Mucosa of descending colon (tissue), 3 donors: ENCODE measurements at places on chromosomes 1 and 21. TPM values are rescaled to one million over a fixed set of nuclear protein-coding genes. Genes with fewer than 3 reads are reported as not detected.

DNA sequence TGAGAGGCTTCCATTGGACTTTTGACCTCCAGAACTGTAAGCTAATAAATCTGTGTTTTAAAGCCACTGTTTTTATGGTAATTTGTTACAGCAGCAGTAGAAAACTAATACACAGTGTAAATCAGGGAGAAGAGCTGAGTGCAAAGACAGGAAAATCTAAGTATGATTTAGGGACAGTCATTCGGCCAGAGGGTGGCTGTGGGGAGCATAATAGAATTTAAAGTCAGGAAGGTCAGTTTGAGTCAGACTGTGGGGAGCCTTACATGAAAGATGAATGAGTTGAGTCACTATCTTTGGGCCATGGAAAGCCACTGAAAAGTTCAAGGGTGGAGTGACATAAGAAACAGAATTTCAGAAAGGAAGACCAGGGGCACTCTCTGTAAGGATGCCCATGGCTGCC is 52.4 kb upstream of the SSX2IP start:
- DNase-seq: no peak

- DNase-seq: no peak
Measured at GRCh38 chr1:36463463-36463802, 751 bp downstream of the MRPS15 start.

The OR2L8 gene
- not detected for total RNA-seq

GRCh38 chr1:44673675-44674112 is 587 bp downstream of the TMEM53 start:
- DNase-seq: no peak

- DNase-seq: peak; percentile 75
Measured at GRCh38 chr1:235883261-235883927, 16.7 kb upstream of the LYST start.

The CACYBP gene
- total RNA-seq: 43.6 TPM

The RNU1-1 gene
- 2,195 TPM for total RNA-seq

The HMGCL gene
- 62.6 TPM for total RNA-seq

- DNase-seq: no peak
Measured at GRCh38 chr1:33966346-33967141, 102.7 kb downstream of the HMGB4 start.

The PDPN gene
- total RNA-seq: 12.8 TPM

DNA sequence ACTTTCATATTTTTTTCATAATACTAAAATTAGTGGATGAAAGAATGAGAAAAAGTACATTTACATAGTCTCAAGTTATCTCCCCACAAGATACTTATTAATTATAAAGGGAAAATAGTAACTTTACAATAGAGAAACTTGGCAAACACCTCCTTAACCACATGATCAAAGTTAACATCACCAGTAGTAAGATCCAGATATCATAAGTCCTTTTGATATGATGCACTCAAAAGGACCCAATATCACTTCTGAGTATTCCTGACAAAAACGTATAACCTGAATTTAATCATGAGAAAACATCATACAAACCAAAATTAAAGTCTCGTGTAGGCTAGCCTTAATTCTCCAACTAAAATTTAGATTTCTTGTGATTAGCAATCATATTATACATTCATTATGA is 67.4 kb downstream of the LYST start:
- no peak for DNase-seq

GRCh38 chr1:114286179-114286578 is 132.5 kb upstream of the SYT6 start:
- no peak for DNase-seq

The TENT5C gene
- total RNA-seq: 16.5 TPM

The SELE gene
- 0.35 TPM for total RNA-seq

The TRIM58 gene
- 1.5 TPM for total RNA-seq

- no peak for DNase-seq
Measured at GRCh38 chr1:8910914-8911313, 32.4 kb upstream of the ENO1 start.

DNA sequence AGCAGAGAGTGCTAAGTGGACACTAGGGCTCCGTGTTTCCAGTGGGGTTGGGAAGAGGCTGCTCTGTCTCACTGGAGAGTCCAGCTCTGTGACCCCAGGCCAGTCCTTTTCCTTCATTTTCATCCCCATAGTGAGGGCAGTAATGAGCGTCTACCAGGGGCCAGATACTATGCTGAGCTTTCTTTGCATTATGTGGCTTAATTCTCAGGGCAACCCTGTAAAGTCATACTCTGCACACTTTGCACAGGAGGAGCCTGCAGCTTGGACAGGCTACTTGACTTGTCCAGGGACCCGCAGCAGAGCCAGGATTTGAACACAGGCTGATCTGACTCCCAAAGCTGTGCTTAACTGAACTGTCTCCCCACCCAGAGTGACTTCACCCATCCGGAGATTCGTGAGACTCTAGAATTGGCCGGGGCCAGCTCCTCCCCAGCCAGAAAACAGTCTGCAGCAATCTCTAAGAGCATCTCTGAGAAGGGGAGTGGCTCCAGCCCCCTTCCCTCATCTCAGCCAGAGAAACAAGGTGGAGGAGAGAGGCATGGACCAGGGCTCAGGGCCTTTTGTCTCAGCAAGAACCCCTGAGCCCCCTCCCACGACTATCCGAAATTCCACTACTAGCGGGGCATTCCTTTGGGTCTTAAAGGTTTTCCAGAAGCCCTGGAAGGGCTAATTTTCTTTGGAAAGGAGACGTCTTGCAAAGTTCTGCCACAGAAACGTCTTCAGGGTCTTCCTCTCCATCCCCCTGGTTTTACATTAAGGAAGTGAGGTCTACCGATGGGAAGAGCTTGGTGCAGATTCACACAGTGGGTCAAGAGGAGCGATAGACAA is 866 bp upstream of the FNDC5 start:
- no peak for DNase-seq

GRCh38 chr1:205032508-205032907 is 10.5 kb upstream of the CNTN2 start:
- DNase-seq: no peak

GRCh38 chr1:205792481-205792881 is 17.2 kb upstream of the RAB29 start:
- DNase-seq: no peak

DNA sequence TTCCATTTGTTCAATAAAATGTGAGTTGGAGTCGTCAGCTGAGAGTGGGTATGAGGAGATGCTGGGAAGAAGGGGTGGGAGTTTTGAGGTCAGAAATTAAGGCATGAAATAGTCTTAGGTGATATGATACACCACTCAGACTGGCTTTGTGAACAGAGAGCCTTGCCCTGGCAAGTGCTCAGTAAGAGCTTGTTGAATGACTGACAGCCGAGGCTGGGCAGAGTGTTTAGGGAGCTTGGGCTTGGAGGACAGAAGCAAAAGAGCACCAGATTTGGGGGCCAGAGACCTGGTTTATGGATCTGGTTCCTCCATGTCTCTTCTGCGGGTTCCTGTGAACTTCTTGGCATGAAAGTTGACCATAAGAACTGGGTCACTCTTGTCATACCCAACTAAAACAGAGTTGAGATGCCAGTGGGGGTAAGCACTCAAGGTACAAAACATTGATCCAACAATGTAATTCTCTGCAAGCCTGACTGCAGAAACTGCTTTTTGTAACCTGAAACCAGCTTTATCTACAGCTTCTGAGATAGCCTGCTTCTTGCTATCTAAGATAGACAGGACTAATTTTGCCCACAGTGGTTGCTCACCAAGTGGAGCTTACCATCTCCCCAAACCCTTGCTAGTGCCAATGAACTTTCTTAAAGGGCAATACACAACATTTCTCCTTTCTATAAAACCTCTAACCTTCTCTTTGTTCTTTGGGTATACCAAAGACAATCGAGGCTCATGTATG is 126.4 kb downstream of the TENT5C start:
- no peak for DNase-seq

DNA sequence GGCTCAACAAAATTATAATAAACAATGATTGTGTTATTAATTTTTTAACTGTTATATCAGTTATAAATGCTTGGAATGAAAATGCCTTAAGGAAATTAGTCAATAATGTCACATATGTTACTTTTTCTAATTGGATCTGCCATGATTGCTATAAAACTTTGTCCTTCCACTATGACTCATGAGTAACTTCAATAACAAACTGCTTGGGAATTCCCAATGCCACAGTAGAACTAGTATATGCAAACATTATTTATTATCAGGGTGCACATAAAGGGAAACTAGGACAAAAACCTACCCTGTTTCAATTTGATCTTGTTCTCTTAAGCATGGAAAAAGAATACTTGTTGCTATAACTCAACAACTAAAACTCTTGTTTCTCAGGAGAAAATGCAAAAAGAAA is 59.1 kb upstream of the PDC start:
- no peak for DNase-seq

GRCh38 chr21:31606081-31606874 is 53.2 kb upstream of the SOD1 start:
- no peak for DNase-seq

The OVAAL gene
- not detected for total RNA-seq

DNA sequence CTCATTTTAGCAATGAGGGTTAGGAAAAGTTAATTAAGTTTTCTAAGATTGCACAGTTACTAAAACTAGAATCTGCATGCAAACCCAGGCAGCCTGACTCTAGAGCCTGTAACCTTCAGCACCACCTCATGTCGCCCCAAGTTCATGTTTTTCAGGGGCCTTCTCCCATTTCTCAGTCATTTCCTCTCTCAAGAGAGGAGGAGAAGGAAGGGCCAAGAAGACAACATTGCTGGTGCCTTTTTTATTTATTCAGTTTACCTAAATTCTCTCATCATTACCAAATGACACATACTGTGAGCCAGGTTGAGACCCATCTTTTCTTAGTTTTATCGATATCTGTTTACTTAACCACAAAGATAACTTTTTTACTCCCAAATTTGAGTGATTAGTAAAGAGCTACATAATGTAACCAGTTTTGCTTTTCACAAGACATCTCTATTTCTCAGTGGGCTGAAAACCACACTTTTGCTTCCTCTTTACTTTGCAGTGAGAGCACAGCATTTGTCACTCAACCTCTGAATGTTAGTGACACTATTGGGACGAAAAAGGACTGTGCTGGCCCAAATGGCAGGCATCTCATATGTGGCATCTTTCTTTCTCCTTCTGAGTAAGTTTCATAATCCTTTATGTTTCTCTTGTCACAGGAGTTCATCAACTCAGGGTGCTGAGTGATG is at the start of gene CD101:
TSS of gene CD101 (plus strand) at position 507 of the 674 bp plus-strand sequence. CDS start at position 565, 58 bp downstream.
- no peak for DNase-seq

The PPM1J gene
- 0.92 TPM for total RNA-seq

The NBPF19 gene
- total RNA-seq: 19.3 TPM

DNA sequence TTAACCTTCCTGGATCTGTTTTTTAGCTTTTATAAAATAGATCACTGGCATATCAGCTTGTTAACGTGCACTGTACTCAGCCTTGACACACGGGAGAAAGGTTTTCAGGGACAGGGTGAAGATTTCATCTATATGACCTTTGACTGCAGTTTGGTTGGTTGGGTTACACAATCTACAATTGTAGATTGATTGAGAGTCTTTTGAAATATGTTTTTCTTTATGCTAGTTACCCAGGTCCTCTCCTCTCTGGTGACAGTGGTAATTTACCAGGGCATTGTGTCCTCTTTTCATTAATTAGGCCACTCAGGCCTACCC is 48.8 kb downstream of the DDR2 start:
- no peak for DNase-seq

GRCh38 chr1:247386687-247387086 is 29.3 kb upstream of the NLRP3 start:
- DNase-seq: no peak

- no peak for DNase-seq
Measured at GRCh38 chr1:177864538-177865305, 105.1 kb downstream of the SEC16B start.

- no peak for DNase-seq
Measured at GRCh38 chr1:229310833-229311232, 32.0 kb downstream of the CCSAP start.

- no peak for DNase-seq
Measured at GRCh38 chr1:112492076-112492475, 16.7 kb upstream of the WNT2B start.

GRCh38 chr1:163826500-163826899 is 504.7 kb downstream of the NUF2 start:
- no peak for DNase-seq

The SLAMF9 gene
- not detected for total RNA-seq

The TMEM51 gene
- total RNA-seq: 19.1 TPM

GRCh38 chr1:24717887-24718650 is 27.2 kb upstream of the CLIC4 start:
- DNase-seq: no peak

DNA sequence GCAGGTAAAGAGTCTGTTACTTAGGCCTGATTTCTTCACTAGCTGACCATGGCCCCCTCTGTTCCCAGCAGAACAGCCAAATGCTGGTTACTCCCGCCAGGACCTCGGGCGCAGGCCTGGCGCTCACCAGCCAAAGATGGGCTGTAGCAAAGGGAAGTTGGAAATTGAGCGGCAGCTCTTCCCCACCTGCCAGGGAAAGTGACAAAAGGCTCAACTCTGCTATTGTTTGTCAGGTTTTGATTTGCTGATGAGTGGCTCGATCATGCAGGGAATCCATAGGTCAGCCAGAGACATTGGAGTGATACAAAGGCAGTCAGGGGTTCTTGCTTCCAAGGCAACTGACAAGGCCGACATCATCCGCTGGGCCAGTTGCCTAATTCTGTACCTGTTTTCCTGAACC is 120.1 kb downstream of the ASTN1 start:
- no peak for DNase-seq

DNA sequence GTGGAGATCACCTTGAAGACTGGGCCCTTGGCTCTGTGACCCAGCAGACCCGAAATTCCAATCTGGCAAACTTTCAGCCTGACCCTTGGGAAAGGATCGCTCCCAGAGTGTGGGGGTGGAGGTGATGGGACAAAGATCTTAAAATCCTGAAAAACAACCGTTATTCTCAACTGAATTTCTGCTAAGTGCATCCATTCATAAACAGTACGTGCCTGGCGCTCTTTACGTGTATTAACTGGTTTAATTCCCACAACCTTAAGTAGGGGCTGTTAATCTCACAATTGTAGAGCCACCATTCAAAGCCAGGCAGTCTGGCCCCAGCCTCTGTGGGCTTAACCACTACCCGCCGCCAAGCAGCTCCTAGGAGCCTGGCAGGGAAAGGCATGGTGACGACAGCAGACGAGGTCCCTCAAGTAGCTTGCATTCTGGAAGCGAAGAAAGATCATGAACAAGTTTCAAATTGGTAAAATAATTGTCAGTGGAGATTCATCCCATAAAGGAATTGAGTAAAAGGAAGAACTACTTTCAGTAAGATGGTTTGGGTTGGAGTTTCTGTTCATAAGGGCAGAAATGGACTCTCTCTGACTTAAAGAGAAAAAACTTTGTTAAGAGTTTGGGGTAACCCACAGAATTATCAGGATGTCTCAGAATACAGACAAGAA is 11.4 kb upstream of the RGS16 start:
- DNase-seq: no peak

DNA sequence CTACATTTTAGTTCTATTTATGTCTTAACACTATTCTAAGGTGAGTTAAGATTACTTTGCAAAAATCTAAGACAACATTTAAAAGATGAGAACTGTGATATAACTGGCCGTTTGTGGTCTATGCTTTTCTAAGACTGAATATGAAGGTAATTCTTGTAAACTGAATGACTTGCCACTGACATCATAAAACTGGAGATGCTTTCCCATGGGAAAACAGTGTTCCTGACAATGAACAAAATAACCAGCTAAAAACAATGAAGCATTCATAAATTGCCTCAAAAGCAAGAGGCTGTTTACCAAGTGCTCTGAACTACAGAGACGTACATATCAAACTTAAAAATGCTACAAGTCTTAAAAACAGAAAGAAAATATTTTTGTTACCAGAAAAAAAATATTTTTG is 54.7 kb downstream of the APP start:
- no peak for DNase-seq

The E2F2 gene
- total RNA-seq: 14.5 TPM
